ENCODE measurements at places on chromosomes 1 and 21.
A peak's percentile ranks its signal among the peaks of the same experiment; 100 is the strongest.

- DNase-seq = no peak
- peaks cover 3% of the 10 kb centered on the region for H3K27me3 ChIP-seq
- peaks cover 4% of the 10 kb centered on the region for H3K4me1 ChIP-seq
- H3K4me3 ChIP-seq = no peak overlapping the region
- H3K27ac ChIP-seq = no peak overlapping the region
- no peaks in the 10 kb centered on the region for H3K36me3 ChIP-seq
These were observed 195.8 kb downstream of the MATN1 start for GRCh38 chr1:30527511-30528140.

GRCh38 chr21:23876925-23877558 lies 1730.2 kb downstream of the MRPL39 start:
- no peak overlapping the region for H3K4me3 ChIP-seq
- H3K27me3 ChIP-seq = no peaks in the 10 kb centered on the region
- H3K36me3 ChIP-seq = no peaks in the 10 kb centered on the region
- no peaks in the 10 kb centered on the region for H3K4me1 ChIP-seq
- no peak for DNase-seq

GRCh38 chr1:33294071-33295010 lies 26.6 kb downstream of the A3GALT2 start:
- no peaks in the 10 kb centered on the region for H3K4me1 ChIP-seq
- H3K4me3 ChIP-seq = no peak overlapping the region
- H3K27me3 ChIP-seq = no peaks in the 10 kb centered on the region

- no peak for DNase-seq
- no peaks in the 10 kb centered on the region for H3K4me1 ChIP-seq
- H3K4me3 ChIP-seq = no peak overlapping the region
- H3K27me3 ChIP-seq = peaks cover 9% of the 10 kb centered on the region
These were observed 174.5 kb upstream of the POU3F1 start for GRCh38 chr1:38221006-38221649.

GRCh38 chr1:86616871-86617270 lies 70.0 kb downstream of the CLCA4 start:
- DNase-seq = peak; percentile 29
- H3K36me3 ChIP-seq = no peaks in the 10 kb centered on the region
- peak overlapping the region; percentile 63 for H3K27ac ChIP-seq
- H3K4me3 ChIP-seq = no peak overlapping the region
- H3K27me3 ChIP-seq = no peaks in the 10 kb centered on the region
- peaks cover 3% of the 10 kb centered on the region for H3K4me1 ChIP-seq

DNA sequence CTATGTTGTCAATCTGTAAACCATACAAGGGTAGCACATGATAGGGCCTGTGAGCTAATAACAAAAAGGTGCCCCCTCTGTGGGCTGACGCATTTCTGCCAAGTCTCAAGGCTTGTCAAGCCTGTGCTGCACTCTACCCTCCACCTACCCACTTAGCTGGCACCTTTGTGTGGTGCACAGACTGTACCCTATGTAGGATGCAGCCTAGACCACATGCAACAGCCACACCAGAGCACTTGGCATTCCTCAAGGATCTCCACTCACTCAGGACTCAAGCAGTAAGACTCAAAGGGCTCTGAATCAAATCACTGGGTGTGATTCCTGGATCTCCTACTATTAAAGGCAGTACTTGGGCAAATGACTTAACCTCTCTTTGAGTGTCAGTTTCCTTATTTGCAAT lies 133.5 kb downstream of the BEND5 start:
- no peak overlapping the region for H3K27ac ChIP-seq
- no peak for DNase-seq
- peaks cover 9% of the 10 kb centered on the region for H3K27me3 ChIP-seq
- H3K4me1 ChIP-seq = no peaks in the 10 kb centered on the region
- no peaks in the 10 kb centered on the region for H3K36me3 ChIP-seq

All from hepatocyte (in vitro differentiated cells).